ENCODE measurements at places on chromosomes 4 and X.

DNA sequence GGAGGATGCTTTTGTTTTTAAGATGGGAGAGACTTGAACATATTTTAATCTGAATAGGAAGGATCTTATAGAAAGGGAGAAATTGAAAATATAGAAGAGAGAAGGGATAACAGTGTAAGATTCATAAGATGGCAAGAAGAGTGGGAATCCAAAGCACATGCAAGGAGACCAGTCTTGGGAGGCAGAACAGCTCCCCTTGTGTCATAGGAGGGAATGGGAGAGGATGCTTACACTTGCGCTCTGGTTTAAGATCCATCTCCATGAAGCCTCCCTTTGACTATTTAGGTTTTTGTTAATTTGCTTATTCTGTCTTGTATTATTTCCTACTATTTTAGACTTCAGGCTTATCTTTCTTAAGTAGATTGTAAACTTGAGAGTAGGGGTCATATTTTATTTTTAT lies 42.7 kb downstream of the KIF4A start:
- DNase-seq = no peak

- DNase-seq = peak; percentile 78
These were observed 969 bp downstream of the STIM2 start for GRCh38 chr4:26861434-26862186.

DNA sequence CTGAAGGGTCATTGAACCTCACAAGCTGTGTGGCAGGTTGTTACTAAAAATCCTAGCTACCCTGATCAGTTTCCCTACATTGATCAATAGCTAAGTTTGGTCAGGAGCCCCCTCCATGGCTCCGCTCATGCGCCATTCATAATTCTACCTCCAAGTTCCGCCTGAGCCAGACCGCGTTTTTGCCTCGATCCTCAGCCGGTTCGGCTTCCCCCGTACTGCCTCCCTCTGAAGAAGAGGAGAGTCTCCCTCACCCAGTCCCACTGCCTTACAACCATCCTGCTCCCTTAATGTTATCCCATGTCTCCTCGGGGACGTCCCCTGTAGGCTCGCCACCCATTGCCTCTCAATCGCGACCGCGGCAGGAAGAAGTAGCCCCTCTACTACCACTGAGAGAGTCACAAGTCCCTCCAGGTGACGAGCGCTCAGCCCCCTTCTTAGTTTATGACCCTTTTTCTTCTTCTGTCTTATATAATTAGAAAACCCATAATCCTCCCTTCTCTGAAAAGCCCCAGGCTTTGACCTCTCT lies 158.2 kb downstream of the DEFB131A start:
- no peak for DNase-seq

GRCh38 chr4:71872221-71872620 lies 88.3 kb upstream of the GC start:
- DNase-seq = no peak

DNA sequence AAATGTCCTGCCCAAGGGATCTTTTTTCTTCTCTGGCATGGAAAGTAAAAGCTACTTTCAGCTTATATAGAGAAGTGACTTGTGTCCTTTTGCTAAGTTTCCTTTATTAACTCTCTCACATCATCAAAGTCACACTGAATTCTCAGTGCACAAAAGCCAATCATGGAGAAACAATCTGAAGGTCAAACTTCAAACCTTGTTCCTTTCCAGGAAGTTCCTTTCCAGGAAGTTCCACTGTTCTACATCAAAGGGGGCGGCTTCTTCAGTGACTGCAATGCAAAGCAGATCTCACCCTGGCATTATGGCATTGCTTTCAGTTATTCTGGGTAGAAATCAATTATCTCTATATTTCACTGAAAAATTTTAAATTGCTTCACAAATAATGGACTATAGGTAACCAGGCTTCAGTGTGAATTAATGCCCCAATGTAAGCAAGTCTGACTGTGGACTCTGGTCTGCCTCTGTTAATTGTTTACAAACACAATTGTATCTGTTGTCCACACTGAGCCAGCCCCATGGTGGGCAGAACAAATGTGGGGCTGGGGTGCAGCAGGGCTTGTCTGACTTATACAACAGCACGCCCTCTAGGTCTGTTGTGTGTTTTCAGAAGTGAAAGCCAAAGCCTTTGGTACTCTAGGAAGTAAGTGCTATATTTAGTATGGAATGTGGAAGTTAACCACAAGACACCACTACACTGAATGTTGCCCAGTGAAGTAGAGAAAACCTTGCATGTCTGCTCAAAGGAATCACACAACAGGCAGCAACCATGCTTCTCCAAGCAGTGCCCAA lies 98.8 kb downstream of the CDS1 start:
- no peak for DNase-seq

- DNase-seq = no peak
These were observed 13.8 kb downstream of the FHDC1 start for GRCh38 chr4:152949930-152950329.

GRCh38 chrX:107684956-107685385 lies 56.7 kb downstream of the PRPS1 start:
- no peak for DNase-seq

DNA sequence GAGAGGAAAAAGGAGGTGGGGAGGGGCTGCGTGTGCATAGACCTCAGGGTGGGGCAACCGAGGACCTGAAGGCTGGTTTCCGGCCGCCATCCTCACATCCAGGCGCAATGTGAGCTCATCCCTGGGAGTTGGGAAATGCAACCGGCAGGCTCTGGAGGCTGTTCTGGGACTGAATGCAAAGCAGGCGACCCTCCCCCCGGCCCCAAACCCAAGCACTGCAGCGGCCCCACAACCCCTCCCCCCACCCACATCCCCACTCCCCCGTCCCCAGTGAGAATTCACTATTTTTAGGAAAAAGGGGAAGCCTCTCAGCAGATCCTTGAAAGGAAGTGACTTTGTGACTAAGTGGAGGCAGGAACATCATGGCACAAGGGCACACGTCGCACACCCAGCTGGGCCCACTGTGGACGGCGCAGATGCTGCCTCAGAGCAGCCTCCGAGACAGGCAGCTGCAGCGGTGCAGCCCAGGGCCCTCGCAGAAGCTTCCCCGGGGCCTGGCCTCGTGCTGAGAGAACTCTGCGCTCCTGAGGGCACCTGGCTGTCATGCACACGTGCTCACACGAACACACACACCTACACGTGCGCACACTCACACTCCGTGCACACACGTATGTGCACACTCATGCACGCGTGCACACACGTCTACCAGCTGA lies 1.3 kb upstream of the PDE6B start:
- no peak for DNase-seq

DNA sequence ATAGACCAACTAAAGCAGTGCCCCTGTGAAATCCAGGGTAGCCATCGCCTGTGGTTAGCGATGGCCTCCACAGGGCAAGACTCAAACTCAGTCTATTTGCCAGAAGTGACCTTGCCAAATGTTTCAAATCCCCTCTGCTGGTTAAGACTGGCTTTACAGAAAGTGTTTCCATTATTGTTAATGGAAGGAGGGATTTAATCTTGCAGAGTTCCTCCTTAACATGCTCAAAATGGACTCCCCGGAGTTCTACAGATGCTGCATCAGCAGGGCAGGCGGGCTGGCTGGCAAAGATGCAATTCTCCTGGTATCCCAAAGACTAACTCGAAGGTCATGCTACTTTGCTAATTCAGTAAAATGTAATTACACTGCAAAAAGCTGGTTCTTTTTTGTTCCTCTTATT lies 313.0 kb upstream of the SLC7A11 start:
- DNase-seq = no peak

DNA sequence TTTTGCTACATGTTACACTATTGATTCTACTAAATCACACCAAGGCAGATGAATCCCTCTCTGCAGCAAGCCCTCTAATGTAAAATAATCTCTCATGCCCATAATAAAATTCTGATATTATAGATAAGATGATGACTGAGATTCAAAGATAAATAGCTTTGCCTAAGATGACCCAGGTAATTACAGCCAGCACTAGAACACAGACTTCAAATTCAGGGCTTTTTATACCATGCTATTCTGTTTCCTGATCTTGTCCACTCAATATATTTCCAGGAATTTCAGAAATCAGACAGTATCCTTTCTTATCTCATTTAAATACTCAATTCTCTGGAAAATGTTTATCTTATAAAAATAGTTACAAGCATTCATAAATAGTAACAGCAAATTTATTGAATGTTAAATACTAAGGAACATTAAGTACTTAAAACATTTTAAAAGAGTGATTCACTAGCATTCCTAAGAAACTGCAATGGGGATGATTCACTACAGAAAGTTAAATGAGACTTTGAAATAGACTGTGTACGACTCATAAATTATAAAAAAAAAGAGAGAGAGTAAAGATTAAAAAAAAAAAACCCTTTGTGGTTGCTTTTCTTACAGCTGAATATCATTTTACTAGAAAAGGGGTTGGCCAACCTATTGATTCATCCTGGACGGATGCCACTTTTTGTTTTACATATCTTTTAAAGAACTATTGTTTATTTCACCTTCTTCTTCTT lies 45.8 kb upstream of the IL21 start:
- DNase-seq = peak; percentile 39

- DNase-seq = no peak
These were observed 68.5 kb downstream of the SPINK2 start for GRCh38 chr4:56752985-56753384.

DNA sequence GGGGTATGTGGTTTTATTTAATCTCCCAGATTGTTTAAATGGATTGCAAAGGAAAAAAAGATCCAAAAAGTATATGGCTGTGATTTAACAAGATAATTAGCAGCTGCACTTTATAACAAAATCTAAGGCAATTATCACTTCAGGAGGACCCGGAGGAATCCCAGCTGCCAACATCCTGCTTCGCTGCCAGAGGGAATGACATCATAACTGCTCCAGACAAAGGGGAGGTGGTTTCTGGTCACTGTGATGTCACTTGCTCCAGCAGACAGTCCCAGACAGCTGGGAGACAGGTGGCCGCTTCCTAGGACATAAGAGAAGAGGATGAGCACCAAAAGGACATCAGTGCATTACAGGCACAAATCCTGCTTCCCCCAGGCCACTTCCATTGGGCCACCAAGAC lies 371.0 kb downstream of the BCOR start:
- DNase-seq = no peak

DNA sequence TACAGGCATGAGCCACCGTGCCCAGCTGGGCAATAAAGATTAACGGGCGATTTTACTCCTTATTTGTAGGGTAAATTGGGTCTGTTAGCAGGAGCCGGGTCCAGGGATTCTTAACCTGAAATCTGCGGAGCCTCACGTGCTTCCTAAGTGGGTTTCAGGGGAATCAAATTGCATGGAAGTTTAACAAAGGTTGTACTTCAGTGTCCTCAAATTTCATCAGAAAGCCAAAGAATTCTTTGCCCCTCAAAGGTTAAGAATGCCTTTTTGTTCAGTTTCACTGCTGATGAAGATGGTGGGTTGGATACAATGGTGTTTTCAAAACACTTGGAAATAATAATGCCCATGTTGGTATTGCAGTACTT lies 67.9 kb downstream of the AFF1 start:
- DNase-seq = no peak

DNA sequence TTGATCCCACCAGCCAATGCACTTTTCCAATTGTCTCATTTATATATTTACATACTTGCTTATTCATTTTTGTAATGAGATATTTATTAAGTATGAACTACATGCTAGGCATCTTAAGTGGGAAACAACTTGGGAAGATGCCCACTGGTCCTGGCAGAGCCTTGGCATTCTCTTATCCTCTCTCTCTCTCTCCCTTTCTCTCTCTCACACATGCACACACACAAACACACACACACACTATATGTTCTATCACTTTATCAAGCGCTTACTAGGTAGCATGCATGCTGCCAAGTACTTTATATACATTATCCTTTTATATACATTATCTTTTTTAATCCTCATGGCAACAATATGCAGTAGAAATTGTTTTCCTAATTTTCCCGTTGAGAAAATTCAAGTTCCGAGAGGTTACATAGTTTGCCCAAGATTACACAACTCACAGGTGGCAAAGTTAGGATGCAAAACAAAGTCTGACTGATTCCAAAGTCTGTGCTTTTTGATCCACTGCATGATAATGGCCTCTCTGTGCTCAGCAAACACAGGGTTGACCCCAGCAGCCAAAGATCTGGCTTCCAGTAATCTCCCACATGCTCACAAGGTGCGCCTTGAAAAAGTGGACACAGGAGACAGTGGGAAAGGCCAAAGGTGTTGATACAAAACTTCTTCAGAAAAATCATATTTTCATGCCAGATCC lies 173.1 kb upstream of the KLF3 start:
- DNase-seq = no peak

GRCh38 chr4:17469931-17470674 lies 41.8 kb downstream of the QDPR start:
- no peak for DNase-seq

DNA sequence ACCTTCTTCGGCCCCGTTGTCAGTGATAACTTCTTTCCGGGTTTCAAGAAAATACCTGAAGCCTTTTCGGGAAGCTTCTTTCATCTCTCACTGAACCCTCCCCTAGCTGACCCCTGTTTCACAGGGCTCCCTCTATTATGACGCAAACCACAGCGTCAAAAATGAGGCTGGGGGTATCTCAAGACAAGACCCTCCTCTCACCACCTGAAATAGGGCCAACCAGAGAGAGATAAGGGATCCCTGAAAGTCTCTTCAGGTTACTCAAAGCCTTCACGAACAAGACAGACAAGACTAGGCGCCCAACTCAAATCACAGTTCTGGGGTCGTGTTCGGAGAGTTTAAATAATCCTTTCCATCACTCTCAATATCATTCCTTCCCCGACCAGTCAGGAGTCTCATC lies 1.2 kb downstream of the PHF8 start:
- DNase-seq = no peak
